ENCODE measurements at places on chromosomes 7 and 10.
A peak's percentile ranks its signal among the peaks of the same experiment; 100 is the strongest.

- DNase-seq, result peak; percentile 14
Observed at GRCh38 chr10:122294511-122295450, 23.7 kb downstream of the BTBD16 start.

- DNase-seq, result peak; percentile 32
Observed at GRCh38 chr10:31630861-31631567, 297.6 kb downstream of the ARHGAP12 start.

- no peak for DNase-seq
Observed at GRCh38 chr7:44381494-44382220, 56.3 kb upstream of the CAMK2B start.

- DNase-seq, result no peak
Observed at GRCh38 chr7:111080495-111081105, 10.3 kb upstream of the LRRN3 start.

DNA sequence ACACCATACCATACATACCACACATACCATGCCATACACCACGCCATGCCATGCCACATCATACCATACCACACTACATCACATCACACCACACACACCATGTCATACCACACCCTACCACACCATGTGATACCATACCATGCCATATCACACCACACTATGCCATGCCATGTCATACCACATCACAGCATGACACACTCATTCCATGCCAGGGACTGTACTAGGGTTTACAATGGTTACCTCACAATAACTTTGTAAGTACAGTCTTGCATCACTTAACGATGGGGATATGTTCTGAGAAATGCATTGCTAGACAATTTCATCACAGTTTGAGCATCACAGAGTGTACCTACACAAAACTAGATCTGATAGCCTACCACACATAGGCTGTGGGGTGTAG, 14.5 kb downstream of the PYROXD2 start:
- DNase-seq, result no peak

- DNase-seq, result no peak
Observed at GRCh38 chr10:16674147-16674703, 143.0 kb downstream of the RSU1 start.

DNA sequence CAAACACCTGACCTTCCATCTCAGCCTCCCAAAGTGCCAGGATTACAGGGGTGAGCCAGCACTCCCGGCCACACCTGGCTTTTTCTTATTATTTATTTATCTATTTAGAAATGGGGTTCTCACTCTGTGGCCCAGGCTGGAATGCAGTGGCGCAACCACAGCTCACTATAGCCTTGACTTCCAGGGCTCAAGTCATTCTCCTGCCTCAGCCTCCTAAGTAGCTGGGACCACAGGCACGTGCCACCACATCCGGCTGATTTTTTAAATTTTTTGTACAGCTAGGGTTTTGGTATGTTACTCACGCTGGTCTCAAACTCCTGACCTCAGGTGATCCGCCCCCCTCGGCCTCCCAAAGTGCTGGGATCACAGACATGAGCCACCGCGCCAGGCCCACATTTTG, 56.9 kb upstream of the MYL10 start:
- no peak for DNase-seq

GRCh38 chr10:114356751-114357514, 47.4 kb downstream of the AFAP1L2 start:
- no peak for DNase-seq

- peak; percentile 93 for DNase-seq
Observed at GRCh38 chr7:100914879-100915447, 19.3 kb upstream of the ACHE start.

GRCh38 chr7:80609751-80610150, 28.7 kb upstream of the CD36 start:
- DNase-seq, result no peak

DNA sequence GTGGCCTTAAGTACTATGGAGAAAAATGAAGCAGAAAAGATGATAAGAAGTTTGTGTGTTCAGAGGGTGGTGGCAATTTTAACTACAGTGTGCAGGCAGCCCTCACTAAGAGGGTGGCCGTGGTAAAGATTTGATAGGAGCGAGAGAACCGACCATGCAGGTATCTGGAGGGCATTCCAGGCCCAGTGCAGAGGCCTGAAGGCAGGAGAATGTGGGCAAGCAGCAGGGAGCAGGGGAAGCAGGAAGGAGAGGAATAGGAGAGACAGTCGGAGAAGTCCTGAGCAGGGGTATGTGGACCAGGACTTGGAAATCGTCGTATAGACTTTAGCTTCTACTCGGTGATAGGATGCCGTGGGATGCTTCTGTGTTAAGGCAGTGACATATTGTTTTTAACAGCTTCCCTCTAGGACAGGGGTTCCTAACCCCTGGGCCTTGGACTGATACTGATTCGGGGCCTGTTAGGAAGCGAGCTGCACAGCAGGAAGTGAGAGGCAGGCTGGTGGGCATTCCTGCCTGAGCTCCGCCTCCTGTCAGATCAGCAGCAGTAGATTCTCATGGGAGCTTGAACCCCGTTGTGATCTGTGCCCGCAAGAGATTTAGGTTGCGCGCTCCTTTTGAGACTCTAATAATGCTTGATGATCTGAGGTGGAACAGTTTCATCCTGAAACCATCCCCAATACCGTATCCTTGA, 227.2 kb downstream of the CCDC3 start:
- DNase-seq, result no peak

GRCh38 chr10:30412901-30413300, 21.1 kb upstream of the MAP3K8 start:
- peak; percentile 80 for DNase-seq

- DNase-seq, result peak; percentile 73
Observed at GRCh38 chr7:100156331-100157068, 2.0 kb downstream of the TRAPPC14 start.

- no peak for DNase-seq
Observed at GRCh38 chr7:31939076-31939475, 131.1 kb downstream of the PDE1C start.

GRCh38 chr10:132162021-132162531, 24.7 kb upstream of the DPYSL4 start:
- DNase-seq, result no peak

DNA sequence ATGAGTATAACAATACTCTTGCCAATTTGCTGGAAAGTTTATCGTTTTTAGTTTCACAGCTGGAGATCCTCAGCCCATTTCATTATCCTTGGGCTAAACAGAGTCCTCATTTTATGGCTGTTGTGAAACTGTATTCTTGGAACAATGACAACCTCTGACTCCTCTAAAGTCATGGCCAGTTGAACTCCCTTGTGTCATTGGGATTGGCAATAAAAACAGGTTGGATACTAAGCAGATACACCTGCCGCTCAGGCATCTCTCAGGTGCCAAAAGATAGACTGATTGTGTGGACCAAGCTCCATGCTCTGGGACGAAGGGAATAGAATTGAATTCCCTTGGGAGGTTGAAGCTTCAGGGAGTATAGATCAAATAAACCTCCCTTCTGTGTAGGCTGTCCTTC, 182.2 kb downstream of the WDR11 start:
- DNase-seq, result no peak

- DNase-seq, result no peak
Observed at GRCh38 chr10:94645285-94645684, 38.2 kb upstream of the CYP2C18 start.

GRCh38 chr7:4807598-4808016, 32.2 kb downstream of the AP5Z1 start:
- DNase-seq, result no peak

- DNase-seq, result no peak
Observed at GRCh38 chr10:50610368-50610767, 13.4 kb downstream of the SGMS1 start.

- DNase-seq, result no peak
Observed at GRCh38 chr7:77310982-77311381, 105.2 kb downstream of the GSAP start.

- no peak for DNase-seq
Observed at GRCh38 chr7:2628891-2629290, 2.9 kb upstream of the TTYH3 start.

DNA sequence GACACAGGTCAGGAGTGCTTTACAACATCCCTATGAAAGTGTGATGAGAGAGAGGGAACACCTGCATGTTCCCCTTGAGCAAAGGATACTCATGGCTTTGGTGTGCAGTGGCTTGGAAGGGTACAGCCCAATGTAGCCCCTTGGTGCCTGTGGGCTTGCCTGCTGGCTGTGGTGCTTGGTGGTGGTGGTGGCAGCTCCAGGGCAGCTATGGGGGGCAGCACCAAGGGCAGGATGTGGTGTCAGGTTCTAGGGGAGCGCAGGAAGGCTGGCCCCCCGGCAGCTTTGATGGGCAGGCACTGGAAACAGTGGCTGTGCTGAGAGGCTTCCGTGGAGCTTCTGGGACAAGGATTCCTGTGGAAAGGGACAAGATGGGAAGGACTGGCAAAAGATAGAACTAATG, 464.0 kb upstream of the ZMIZ1 start:
- no peak for DNase-seq

GRCh38 chr7:99767662-99768061, 16.3 kb downstream of the CYP3A4 start:
- peak; percentile 24 for DNase-seq

DNA sequence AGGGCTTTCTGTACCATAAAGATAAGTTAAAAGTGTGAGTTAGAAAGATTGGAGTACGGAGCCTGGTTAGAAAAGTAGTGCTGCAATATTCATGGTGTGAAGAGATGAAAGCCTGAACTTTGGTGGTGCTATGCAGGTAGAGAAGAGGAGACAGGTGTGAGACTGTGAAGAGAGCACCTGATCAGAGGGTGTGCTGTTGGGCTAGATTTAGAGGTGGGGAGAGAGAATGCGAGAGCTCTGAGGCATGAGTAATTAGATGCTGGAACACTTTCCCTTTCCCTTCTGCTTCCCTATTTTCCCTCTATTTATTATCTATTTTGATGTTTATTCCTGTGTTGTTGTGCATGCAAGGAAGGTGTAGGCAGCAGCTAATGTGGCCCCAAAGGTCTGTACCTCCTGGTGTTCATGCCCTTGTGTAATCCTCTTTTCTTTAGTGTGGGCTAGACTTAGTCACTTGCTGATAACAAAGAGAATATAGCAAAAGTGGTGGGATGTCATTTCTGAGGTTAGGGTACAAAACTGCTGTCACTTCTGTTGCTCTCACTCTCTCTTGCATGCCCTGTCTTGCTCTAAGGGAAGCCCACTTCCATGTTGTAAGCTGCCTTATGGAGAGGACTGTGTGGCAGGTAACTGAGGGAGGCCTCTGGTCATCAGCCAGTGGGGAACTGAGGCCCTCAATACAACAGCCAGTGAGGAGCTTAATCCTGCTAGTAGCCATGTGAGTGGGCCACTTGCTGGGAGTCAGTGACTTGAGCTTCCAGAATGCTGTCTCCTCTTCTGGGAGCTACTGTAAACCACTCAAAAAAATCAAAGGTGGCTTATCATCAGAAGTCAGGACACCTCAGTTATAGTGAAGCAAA, 2.6 kb upstream of the ATXN7L1 start:
- DNase-seq, result peak; percentile 17

- no peak for DNase-seq
Observed at GRCh38 chr10:88538048-88538447, 45.1 kb downstream of the RNLS start.

GRCh38 chr7:138962561-138963270, 18.5 kb downstream of the KIAA1549 start:
- peak; percentile 58 for DNase-seq

Data from suppressor macrophage treated with lipopolysaccharide for 1 hour (primary cell).